Right atrium auricular region (tissue), 2 donors: ENCODE measurements at places on chromosomes 4 and X.

DNA sequence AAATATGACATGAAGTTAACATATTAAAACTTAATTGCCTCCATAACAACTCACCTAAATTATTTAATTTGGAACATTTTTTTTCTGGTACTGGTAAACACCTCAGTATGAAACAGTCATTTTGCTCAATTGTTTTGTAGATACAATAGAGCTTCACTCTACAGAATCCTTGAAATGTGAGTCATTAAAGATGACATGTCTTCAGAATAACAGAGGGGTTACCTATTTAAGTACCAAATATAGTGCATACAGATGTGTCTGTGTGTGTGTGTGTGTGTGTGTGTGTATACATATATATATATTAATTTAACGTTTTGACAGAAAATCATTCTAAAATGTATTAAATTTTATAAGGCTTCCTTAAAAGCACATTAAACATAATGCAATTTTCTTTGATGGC lies 297.6 kb downstream of the INPP4B start:
- DNase-seq, result no peak

GRCh38 chr4:78951862-78952472 lies 12.7 kb upstream of the PAQR3 start:
- no peak for DNase-seq

DNA sequence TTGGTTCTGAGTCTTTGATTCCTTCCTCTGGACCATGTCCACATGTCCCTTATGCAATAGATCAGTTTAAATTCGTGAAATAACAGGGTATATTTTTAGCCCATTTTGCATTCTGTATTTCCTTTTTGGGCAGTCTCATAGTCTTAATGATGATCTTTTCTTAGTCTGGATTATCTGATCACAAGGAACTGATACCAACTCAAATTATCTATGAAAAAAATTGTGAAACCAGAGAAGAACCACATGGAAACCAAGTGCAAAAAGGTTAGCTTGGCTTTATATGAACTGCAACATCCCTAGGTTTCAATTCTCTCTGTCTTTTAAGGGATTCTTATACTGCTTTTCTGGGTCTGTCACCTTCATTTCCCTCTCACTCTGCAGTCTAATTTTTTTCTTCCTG lies 608.6 kb upstream of the AADAT start:
- DNase-seq, result no peak

- no peak for DNase-seq
These were observed 828.3 kb downstream of the TECRL start for GRCh38 chr4:63580796-63581475.

- no peak for DNase-seq
These were observed 97.3 kb downstream of the GEMIN8 start for GRCh38 chrX:13932416-13932815.

GRCh38 chrX:147978931-147979330 lies 2.2 kb upstream of the FMR1NB start:
- DNase-seq, result no peak

- DNase-seq, result no peak
These were observed 71.1 kb upstream of the PPP3CA start for GRCh38 chr4:101418466-101418865.

GRCh38 chr4:184384810-184385557 lies 89.4 kb downstream of the IRF2 start:
- DNase-seq, result no peak

- DNase-seq, result no peak
These were observed 109.0 kb upstream of the RAPGEF2 start for GRCh38 chr4:158993891-158994290.

- DNase-seq, result no peak
These were observed 6.3 kb upstream of the USP53 start for GRCh38 chr4:119206178-119206577.

DNA sequence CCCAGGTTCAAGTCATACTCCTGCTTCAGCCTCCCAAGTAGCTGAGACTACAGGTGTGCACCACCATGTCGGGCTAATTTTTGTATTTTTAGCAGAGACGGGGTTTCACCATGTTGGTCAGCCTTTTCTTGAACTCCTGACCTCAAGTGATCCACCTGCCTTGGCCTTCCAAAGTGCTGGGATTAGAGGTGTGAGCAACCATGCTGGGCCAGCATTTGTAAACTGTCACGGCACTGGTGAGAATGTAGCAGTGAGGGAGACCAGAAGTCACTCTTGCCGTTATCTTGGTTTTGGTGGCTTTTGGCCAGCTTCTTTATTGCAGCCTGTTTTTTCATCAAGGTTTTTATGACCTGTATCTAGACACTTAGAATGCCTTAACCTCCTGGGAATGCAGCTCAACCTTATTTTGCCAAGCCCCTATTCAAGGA lies 22.4 kb downstream of the PCDH18 start:
- no peak for DNase-seq

DNA sequence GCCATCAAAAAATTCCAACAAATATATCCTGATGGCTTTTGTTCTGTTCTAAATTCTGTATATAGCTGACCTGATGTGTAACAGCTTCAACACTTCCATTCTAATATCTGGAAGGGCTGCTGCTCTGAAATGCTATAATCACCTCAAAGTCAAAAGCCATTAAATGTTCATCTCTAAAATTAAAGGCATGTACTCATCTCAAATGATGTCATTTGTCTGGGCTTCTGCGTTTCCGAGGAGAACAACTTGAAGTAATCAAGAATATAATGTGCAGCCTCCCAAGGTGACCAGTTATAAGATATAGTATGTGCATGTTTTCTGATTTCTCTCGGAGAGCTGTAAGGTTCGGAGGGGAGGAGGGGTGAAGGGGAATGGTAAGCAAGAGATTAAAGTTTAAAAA lies 237.6 kb downstream of the SCFD2 start:
- no peak for DNase-seq
